Small intestine (tissue), 16 donors: ENCODE measurements at places on chromosomes 3 and 15. TPM values are rescaled to one million over a fixed set of nuclear protein-coding genes. Genes with fewer than 3 reads are reported as not detected.
A peak's percentile ranks its signal among the peaks of the same experiment; 100 is the strongest.

- DNase-seq, result no peak
These were observed 76.1 kb downstream of the LDHAL6B start for GRCh38 chr15:59282515-59283337.

DNA sequence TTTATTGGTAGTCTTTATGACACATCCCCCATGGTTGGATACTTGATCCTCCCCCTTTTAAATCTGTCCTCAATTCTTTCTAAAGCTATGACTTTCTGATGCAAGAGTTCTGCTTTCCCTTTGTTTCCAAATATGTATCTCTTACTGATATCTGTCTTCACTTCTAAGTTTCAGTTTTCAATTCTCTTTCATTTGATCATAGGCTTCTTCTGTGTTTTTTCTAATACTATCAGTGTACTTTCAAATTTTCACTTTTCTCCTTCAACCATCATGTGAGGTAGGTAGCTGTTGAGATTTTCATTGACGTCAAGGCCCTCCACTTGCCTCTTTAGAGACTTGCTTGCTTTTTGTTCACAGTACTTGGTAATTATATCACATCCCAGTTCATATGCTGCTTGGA, 436.5 kb downstream of the CNTN4 start:
- DNase-seq, result no peak

GRCh38 chr3:30476368-30477084, 129.9 kb upstream of the TGFBR2 start:
- peak; percentile 20 for DNase-seq

DNA sequence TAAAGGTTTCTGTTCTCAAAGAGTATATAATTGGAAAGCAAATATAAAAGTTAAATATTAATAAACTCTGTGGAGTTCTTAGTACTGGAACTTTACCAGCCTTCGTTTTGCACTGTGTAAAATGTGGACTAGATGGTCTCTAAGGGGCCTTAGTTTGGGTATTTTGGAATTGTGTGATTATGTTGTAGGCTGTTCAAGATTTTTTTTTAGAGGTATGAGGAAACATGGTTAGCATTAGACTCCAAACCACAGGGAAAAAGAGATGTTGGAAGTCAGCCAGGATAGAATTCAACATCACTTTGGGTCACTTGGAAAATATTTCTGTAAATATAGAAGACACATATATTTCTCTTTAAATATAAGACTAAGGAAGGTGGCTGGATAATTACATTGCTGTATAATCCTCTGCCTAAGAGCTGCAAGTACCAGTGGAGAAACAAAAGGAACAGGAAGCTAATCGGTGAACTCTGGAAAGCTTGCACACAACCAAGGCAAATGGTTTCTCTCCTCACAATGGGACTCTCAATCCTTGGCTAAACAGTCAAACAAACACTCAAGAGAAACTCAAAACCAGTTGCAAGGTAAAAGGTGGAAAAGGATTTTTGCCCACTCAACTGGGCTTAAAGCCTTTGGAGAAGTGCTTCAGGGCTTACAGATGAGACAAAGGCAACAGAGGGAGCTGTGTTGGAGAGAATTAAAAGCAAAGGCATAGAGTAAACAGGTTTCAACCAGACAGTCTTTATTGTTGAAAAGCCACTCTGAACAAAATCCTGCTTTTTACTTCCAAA, 141.7 kb downstream of the NR1D2 start:
- DNase-seq, result no peak

DNA sequence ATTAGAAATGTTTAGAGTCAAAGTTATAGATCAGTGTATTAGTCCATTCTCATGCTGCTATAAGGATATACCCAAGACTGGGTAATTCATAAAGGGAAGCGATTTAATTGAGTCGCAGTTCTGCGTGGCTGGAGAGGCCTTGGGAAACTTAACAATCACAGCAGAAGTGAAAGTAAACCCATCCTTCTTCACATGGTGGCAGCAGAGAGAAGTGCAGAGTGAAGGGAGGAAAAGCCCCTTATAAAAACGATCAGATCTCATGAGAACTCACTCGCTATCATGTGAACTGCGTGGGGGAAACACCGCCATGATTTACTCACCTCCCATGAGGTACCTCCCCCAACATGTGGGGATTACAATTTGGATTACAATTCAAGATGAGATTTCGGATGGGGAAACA, 871.5 kb downstream of the DIPK2A start:
- DNase-seq, result no peak

DNA sequence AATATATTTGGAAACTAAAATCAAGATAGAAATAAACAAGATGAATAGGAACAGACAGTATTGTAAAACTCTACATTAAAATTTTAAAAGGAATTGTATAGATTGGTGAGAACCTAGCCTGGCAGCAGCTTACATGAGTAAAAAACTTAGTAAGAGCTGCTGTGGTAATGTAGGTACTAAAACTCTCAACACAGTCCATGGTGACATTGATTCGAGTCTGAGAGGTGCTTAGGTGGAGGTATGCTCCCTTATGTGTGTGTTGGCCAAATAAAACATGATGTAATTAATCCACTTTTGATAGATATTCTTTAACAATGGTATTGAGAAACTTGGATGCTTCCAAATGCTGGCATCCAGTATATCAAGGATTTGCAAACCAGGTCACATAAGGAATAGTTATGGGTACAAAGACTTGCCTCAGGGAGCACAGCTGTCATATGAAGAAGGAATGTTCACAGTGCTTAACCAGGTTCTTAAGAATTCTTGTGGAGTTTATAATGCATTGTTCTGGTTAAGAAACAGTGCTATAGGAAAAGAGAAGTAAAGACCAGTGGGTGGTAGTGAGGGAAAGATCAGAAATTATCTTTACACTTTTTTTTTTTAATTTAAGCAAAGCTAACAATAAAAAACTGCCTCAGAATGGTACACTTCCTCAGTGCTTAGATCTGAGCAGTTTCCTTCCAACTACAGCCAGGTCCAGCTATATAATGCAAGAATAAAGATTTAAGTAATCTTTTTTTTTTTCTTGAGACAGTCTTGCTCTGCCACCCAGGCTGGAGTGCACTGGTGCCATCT, 24.6 kb upstream of the IL20RB start:
- no peak for DNase-seq

GRCh38 chr3:192216067-192216466, 511.3 kb downstream of the FGF12 start:
- DNase-seq, result no peak

- DNase-seq, result peak; percentile 90
These were observed 47.0 kb downstream of the ZNF609 start for GRCh38 chr15:64507293-64507802.

GRCh38 chr15:37102305-37103162, 2.2 kb upstream of the MEIS2 start:
- DNase-seq, result peak; percentile 8

- no peak for DNase-seq
These were observed 165.9 kb downstream of the POLR2M start for GRCh38 chr15:57872281-57873030.

EXOG gene
- polyA plus RNA-seq, result 9.3 TPM

ACP3 gene
- polyA plus RNA-seq, result 1.1 TPM

MASP1 gene
- 1.6 TPM for polyA plus RNA-seq

TMEM158 gene
- polyA plus RNA-seq, result 1.4 TPM
